ENCODE measurements at places on chromosomes 1 and 21.
A peak's percentile ranks its signal among the peaks of the same experiment; 100 is the strongest.

GRCh38 chr1:180562640-180563025 lies 3.9 kb downstream of the OVAAL start:
- DNase-seq, result no peak

DNA sequence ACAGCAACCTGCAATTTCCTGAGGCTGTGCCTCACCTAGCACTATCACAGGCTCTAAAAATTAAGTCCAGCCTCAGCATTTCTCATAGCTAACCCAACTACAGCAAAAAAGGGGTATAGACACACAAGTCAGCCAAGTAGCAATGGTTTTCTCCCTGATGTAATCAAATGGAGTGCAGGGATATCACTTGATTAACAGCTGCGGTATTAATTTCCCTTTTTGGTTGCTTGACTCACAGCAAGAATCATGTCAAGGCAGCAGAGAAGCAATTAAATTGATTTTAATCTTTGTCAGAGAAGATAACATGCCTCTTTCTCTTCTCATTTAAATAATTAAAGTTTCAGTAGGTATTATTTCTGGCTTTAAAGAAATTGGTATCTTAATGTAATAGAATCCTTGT lies 278.9 kb downstream of the RWDD3 start:
- DNase-seq, result no peak

DNA sequence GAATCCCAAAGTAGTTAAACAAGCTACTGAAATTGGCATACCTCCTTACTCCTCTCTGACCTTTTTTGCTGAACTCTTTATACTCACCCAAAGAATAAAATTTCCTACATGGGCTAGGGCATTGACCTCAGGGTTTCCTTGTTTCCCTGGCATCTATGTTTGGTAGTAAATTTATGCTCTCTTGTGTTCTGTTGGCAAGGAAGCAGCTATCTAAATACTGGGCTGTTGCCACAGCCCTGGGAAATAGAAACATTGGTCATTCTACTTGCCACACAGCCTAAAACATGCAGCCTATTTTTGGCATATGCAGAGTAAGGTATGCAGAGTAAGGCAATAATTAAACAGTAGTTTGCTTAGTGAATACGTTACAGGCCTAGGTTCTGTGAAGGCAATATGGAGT lies 351.4 kb downstream of the HLX start:
- no peak for DNase-seq

- DNase-seq, result no peak
Observed at GRCh38 chr1:151547119-151547899, 7.2 kb downstream of the TUFT1 start.

- no peak for DNase-seq
Observed at GRCh38 chr1:165342168-165342567, 14.3 kb downstream of the LMX1A start.

- no peak for DNase-seq
Observed at GRCh38 chr1:234505769-234506102, 26.8 kb upstream of the TARBP1 start.

- DNase-seq, result no peak
Observed at GRCh38 chr1:207933205-207933800, 22.4 kb upstream of the CD34 start.

- DNase-seq, result no peak
Observed at GRCh38 chr1:240310226-240310925, 218.7 kb downstream of the FMN2 start.

DNA sequence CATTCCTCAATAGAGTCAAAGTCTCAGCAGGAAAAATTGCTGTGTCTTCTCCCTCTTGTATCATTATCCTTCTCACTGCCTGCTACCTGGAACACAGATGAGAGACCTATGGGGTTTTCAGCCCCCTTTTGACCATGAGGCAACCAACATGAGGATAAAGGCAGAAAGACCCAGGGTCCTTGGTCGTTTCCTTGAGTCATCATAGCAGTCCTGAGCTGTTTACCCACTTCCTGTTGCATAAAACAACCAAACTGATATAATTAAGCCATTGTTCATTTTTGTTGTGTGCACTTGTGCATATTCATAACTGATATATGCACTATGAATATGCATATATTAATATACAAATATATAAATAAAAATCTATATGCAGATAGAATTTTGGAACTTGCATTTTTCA lies 188.3 kb upstream of the MAP1LC3C start:
- DNase-seq, result no peak

GRCh38 chr1:113963281-113963906 lies 15.9 kb upstream of the OLFML3 start:
- no peak for DNase-seq

GRCh38 chr1:30720271-30721223 lies 2.8 kb downstream of the MATN1 start:
- DNase-seq, result no peak

DNA sequence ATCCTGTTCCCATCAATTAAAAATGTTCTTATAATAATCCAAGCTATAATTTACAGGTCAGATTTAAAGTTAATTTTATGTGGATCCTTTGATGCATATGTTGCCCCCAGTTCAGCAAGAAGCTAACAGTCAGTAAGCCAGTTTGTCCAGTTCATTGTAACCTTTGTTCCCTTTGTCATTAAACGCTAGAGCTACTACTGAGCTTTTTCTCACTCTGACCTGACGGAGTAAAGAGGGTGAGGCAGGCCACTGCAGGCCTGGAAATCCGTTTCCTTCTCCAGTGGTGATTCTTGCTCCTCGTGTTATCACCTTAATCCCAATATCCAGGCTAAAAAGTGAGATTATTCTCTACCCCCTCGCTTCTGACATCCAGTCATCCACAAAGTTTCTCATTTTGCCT lies 10.2 kb downstream of the YBX1 start:
- no peak for DNase-seq

- no peak for DNase-seq
Observed at GRCh38 chr1:214719207-214719606, 116.2 kb downstream of the CENPF start.

DNA sequence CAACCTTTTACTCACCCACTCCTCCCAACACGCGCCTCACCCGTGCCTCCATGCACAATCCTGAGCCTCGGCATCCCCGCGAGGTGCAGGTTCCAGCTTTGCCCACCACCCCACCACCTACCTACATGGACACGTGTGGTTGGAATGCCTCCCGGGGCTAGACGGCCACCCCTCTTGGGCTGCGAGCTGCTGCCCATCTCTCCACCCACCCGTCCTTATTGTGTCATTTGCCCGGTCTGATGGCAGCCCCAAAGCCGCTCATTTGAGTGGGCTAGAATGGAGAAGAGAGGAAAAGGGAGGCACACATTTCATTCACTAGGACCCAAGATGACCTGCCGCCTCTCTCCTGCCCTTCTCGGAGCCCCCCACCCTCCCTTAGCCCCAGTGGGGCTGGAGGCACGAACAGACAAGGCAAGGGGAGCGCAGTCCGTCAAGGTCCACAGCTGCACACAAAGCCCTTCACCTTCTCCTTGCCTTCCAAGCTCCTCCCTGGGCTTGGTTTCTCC lies 785 bp downstream of the ZNF697 start:
- DNase-seq, result no peak

- DNase-seq, result no peak
Observed at GRCh38 chr1:224922404-224923164, 6.9 kb upstream of the DNAH14 start.

GRCh38 chr1:215226757-215227156 lies 144.2 kb downstream of the KCNK2 start:
- no peak for DNase-seq

DNA sequence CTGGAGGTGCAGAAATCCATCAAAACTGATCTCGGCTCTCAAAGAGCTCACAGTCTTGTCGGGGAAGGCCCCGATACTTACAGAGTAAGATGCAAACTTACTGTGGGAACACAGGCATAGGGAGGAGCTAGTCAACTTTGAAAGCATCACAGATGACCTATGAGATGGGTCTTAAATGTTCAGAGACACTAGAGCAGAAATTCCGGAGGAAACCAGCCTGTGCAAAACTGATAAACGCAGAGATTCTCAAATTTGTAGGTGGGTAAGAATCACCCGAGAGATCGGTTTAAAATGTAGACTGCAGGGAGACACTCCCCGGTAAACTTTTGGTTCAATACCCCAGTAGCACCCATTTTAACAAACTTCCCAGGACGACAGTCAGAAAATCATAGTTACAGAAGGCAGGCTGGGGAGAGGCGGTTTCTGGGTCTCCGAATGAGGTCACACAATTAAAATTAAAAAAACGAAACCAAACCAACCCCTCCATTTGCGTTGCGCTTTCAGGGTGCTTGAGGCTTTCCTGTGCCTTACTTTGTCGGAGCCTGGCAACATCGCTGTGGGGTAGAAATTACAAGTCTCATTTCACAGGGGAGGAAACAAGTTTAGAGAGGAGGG lies 755 bp upstream of the THRAP3 start:
- peak; percentile 10 for DNase-seq

- DNase-seq, result no peak
Observed at GRCh38 chr1:107552781-107553180, 411.9 kb downstream of the NTNG1 start.

DNA sequence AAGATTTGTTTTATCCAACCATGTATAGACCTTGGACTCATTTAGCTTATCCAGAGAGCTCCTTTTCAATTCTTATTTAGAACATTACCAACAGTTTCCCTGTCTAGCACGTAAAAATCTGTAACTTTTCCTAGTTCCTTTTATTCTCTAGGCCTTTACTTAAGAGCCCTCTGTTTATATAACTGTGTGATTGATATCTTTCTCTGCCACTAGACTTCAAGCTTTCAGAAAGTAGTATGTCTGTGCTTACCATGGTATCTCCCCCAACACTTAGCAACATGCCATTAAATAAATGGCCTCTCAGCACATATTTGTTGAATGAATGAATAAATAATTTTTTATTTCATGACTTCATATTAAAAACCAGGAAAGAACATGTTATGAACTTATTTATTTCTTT lies 209.4 kb downstream of the PTPRC start:
- DNase-seq, result no peak

GRCh38 chr1:71792264-71792663 lies 490.1 kb downstream of the NEGR1 start:
- no peak for DNase-seq

DNA sequence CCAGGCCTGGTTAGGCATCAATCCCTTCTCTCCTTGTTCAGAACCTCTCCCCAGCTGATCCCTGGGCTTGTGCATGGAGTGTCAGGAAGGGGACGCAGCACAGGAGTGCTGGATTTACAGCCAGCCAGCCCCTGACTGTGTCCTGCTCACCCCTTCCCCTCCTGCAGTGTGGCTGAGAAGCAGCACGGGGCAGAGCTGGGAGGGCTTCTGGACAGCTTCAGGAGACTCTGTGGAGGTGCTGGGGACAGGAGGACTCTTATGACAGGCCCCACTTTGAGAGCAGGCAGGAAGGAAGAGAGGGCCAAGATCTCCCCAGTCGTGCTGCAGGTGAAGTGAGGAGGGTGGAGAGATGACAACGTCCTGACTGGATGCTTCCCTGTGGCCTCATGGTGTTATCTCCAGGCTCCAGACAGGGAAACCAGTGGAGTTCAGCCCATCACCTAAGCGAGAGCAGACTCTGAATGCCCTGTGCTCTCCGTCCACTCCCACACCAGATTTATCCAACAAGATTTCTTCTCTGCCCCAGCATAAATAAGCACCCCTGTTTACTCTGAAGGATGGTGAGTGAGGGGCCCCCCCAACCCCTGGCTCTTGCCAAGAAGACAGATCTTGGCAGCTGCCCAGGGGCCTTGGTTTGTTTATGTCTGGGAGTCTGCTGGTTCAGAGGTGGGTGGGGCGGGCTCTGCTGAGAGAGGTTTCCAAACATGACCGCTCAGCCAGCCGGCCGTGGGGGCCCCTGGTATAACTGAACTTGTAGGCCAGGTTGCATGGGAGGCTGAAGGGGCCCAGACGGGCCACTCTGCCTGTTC lies 21.3 kb downstream of the TMCC2 start:
- DNase-seq, result no peak

GRCh38 chr1:235901461-235901860 lies 34.8 kb upstream of the LYST start:
- no peak for DNase-seq

GRCh38 chr1:181033128-181033798 lies 520 bp upstream of the MR1 start:
- DNase-seq, result no peak

GRCh38 chr1:84776639-84777038 lies 86.4 kb upstream of the SSX2IP start:
- DNase-seq, result no peak

DNA sequence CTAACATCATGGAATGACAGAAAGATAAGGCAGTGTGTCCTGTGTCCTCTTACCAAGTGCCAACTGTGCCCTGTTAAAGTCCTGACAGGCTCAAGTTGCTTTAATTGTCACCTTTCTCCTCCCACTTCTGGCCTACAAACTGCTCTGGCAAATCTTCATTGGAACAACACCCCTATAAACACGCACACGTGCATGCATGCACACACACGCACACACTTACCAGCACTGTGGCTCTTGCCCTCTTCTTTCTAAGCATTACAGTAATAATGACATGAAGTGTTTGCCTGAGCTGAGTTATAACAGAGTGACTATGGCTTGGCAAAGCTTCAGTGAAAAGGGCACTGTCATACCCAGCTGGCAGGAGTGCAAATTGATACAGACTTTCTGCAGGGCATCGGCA lies 82.3 kb upstream of the SYT6 start:
- no peak for DNase-seq

- no peak for DNase-seq
Observed at GRCh38 chr1:182713939-182714338, 29.6 kb upstream of the RGS8 start.

GRCh38 chr1:31051611-31052010 lies 13.9 kb downstream of the PUM1 start:
- DNase-seq, result no peak

- no peak for DNase-seq
Observed at GRCh38 chr1:206797534-206798383, 25.5 kb upstream of the IL10 start.

- DNase-seq, result no peak
Observed at GRCh38 chr1:46003315-46003714, 129.1 kb downstream of the PIK3R3 start.

GRCh38 chr1:174269989-174270651 lies 110.8 kb downstream of the RABGAP1L start:
- DNase-seq, result no peak

DNA sequence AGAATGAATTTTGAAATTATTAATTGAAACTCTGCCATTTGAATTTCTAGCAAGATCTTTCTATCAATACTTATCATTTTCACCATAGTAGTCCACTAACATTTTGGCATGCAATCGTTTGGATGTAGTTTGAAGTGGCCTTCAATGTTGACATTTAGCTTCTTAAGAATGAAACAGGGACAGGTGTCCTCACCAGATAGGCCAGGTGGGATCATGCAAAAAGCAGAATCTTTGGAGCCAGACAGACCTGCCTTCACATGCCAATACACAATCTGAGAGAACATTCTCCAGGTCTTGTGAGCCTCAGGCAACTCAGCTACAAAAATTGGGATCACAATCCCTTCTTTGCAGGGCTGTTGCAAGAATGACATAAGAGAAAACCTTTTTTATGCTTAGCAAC lies 18.3 kb upstream of the HSPA13 start:
- no peak for DNase-seq

GRCh38 chr1:109239047-109239408 lies 10.3 kb upstream of the CELSR2 start:
- DNase-seq, result no peak
